Stimulated activated CD4-positive, alpha-beta T cell treated with anti-CD3 and anti-CD28 coated beads, Interleukin-15, amount 100 ng/mL, for 1 hour (primary cell): ENCODE measurements at places on chromosomes 11 and 22.
A peak's percentile ranks its signal among the peaks of the same experiment; 100 is the strongest.

DNA sequence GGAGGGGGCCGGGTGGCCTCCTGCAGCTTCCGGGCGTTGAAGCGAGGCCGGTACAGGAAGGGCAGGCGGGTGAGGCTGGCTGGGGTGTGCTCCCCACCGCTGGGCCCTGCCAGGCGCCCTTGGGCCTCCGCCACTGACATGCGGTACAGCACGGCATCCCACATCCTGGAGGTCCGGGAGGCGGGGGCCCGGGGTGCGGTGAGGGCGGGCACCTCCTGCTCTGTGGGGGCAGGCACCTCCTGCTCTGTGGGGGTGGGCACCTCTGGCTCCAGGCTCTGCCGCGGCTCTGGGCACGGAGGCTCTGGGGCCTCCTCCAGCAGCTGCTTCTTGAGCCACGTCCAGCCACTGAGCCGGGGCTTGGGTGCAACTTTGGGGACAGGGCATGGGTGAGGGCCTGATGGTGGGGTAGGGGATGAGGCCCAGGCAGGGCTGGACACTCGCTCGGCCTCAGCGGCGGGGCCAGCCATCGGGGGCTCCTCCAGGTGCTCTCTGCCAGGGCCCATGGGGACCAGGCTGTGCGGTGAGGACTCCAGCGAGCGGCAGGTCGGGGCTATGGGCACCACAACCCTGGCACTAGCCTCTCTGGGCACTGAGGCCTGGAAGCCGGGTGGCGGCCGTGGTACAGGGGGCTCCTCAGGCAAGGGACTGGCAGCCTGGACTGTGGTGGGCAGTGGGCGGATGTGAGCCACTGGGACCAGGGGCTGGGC is 2.3 kb downstream of the PRR33 start:
- peak; percentile 46 for DNase-seq

GRCh38 chr11:87754685-87755084 is 420.6 kb downstream of the RAB38 start:
- no peak for DNase-seq

DNA sequence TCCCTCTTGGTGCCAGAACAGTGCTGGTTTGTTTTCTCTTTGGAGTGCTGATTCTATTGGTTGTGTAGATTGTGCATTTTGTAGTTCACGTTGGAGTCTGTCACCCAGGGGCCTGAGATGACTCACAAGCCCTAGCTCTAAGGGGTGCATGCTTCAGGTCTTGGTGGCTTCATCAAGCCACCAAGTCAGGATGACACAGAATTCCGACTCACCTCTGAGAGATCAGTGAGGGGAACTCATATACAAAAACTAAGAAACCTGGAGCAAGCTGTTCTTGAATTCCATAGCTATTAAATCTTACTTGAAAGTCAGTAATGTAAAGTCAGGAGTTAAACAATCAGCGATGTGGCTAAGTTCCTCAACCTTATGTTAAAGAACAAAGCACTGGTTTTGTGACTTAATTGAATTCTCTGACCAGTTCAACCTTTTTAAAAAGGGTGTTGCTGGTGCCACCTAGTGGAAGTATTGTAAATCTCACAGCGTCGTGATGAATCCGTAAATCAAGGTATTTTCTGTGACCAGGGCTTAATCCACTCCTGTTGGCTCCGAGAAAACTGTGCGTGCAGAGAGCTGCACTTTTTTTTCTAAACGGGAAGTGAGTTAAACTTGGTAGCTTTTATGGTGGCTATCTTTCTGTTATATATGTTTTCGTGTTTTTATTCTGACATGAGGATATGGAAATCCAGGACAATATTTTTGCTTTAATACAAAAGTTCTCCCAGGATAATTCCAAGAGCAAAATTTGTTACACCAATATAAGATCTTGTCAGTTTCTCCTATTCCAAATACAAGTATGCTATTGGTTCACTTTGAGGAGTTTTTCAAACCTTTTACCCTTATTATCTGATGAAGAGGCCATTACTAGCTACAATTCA is 14.6 kb downstream of the MMP13 start:
- DNase-seq: no peak

GRCh38 chr11:13222285-13222684 is 55.3 kb upstream of the BMAL1 start:
- DNase-seq: no peak

GRCh38 chr11:13666708-13667107 is 1.8 kb upstream of the FAR1 start:
- no peak for DNase-seq

DNA sequence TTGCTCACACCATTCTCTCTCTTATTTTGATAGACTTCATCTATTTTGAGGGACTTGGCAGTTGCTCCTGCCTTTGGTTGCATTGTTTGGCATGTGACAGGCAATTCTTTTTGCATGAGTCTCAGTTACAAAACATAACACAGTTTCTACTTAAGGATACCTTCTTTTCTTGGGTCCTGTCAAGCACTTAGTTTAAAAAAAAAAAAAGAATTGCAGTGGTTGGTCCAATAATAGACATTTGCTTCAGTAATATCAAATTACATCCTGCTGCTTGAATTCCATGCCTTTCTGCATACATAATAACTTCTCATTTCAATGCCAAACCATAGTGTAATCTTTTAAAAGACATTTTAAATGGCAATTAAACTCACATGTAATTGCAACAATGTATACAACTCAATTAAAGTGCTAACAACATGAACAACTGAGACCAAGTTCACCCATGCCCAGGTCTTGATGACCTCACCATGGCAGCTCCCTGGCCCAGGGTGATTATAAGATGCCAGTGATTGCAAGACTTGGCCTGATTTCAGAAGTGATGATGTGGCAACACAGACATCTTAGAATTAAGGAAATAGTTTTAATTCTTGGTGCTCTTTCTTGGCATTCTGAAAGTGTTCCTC is 32.2 kb upstream of the PLET1 start:
- no peak for DNase-seq

GRCh38 chr11:44507896-44508445 is 57.5 kb upstream of the CD82 start:
- DNase-seq: no peak

DNA sequence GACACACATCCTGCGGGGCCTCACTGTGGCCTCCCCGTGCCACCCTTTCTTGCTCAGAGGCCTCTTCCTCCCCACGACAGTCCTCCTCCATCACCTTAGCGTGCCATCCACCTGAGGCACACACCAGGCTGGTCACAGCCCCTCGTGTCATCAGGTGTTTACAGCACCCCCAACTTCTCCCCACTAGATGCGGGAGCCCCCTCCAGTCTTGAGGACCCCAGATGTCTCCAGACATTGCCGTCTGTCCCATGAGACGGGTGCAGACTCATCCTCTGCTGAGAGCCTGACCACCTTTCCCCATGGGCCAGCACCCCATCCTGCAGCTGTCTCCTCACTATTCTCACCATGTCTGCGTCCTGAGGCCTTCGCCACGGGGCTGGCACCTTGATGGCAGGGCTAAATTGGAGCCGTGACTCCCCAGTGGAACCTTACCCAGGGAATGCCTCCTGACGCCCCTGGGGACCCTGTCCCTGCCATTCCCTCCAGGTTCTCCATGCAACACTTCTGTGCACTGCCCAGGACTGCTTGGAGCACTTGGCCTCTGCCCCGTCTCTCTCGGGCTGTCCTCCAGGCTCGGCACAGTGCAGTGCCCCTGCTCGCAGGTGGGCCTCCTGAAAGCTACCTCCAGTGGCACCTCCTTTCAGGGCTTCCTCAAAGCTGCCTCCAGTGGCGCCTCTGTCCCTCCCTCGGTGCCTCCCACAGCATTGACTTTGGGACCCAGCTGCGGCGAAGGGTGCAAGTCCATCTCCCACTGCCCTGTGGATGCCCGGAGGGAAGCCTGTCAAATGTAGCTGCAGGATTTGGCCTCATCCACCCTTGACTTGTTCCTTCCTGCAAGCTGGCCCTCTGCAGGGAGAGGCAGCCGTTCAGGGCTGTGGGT is 1386.8 kb downstream of the BRD1 start:
- no peak for DNase-seq

DNA sequence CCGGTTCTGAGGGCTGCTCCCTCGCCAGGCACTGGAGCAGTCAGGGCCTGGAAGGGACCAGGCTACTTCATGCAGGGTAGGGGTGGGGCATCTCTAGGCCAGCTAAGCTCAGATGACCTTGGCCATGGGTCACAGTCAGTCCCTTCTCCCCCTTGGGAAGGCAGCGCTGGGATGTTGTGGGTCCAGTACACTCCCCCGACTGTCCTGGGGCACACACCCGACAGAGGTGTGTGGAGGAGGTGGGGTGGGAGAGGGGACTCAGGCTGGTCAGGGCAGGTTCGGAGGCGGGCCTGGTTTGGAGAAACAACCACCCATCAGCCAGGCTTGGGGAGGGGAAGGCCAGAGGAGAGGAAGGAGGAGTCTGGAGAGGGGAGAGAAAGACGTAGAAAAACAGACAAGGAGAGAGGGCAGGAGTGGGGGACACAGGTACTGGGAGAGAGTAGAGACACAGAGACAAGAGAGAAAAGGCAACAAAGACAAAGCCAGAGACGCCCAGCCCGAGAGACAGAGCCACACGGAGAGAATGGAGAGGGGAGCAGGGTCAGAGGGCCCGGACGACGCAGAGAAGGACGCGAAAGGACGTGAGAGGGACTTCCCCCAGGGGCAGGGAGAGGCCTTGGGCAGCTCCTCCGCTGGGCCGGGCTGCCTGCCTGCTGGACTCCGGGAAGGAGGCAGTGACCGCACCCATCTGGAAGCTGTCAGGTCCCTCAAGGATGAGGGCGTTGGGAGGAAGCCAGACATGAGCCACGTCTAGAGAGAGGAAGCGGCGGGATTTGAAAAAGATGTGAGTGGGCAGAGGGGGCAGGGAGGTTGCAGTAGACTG is 30.6 kb upstream of the TSKU start:
- DNase-seq: no peak

DNA sequence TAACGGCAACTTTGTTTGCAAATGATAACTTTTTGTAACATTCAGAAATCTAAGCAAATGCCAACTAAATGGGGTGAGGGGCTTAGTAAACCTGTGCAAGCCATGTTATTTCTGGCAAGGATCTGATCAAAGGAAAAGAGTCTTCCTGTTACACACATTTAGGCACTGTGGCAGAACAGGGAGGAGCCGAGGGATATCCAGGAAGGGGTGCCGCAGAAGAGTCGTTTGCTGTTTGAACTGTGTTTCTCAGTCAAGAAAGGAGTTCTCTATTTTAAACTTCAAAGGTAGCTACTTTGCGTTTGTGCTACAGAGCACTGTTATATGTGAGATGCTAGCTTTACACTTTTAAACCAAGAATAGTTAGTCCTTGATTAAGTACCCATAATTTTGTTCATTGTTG is 175.5 kb downstream of the ETS1 start:
- DNase-seq: no peak

DNA sequence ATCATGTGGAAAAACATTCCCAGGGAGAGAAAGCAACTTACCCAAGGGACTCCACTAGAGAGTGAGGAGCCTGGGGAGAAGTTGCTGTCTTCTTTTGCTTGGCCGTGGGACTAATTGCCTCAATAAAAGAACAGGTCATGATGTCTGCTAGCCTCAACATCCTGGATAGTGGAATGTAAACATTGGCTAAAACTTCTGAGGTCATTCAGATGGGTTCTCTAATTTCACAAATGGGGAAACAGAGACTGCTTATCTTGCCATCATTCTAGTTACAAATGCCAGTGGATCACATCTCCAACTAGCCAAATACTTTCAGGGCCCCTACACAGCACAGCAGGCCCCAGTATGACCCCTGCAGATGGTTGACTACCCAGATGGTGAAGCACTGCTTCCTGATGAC is 28.4 kb upstream of the PAMR1 start:
- no peak for DNase-seq

DNA sequence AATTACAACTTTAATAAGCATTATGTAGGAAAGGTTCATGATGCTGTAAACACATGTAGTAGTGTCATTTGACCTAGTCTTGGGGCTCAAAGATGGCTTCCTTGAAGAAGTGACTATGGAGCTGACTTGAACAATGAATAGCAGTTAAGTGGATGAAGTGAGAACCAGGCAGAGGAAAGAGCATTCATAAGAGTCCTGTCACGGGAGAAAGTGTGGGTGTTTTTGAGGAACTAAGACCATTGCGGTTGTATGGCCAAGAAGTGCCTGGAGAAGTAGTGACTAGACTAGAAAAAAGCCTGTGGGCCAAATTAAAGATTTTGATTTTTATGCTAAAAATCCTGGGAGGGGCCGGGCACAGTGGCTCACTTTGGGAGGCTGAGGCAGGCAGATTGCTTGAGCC is 7.2 kb upstream of the IL18BP start:
- no peak for DNase-seq

DNA sequence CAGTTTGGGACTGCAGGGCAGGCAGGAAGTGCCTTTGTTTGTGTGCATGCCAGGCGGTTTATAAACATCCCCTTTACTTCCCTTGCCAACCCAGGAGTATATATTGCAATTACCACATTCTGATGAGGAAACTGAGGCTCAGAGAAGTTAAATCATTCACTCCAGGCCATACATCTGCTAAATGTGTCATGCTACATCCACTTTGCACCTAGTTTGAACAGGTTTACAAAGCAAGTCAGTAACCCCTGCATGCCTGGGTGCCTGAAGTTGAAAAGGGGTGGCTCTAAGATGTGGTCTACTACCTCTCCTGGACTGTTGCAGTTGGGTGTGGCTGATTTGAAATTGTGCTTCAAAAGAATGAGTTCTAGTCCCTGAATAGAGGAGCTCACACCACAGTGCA is 23.6 kb downstream of the FLI1 start:
- DNase-seq: no peak

DNA sequence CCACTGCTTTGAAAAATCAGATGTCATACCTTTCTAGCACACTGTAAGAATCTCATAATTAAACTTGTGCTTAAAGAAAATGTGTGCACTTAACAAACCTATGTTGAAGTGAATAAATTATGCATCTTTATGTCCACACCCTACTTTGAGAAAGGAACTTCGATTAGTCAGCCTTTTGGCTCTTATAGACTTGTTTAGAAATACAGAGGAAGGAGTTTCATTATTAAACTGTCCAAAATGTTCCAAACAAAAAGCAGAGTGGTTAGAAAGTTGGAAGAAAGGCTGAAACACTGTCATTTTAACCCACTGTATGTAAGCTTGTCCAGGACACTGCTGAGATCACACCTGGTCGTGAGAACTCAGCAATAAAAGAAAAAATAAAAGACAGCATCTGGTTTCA is 863.2 kb upstream of the CHORDC1 start:
- no peak for DNase-seq

DNA sequence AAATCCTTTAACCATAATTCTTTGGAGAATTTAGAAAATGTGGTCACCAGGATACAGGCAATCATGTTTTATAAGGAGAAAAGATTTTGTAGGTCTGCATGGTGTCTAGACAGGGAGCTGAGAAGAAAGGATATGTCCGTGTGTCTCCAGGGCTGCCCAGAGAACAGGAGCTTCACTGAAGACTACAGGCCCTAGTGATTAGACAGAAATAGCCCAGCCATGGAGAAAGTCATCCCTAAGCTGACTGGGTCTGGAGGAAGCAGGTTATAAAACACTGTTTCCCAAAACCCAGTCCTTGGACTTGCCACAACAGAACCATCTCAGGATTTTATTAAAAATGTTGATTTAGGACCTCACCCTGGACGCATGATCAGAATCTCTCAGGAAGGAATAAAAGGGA is 84.4 kb downstream of the GALNT18 start:
- DNase-seq: no peak
